NCI-H510A (cell line): ENCODE measurements at places on chromosomes 6 and 20.

DNA sequence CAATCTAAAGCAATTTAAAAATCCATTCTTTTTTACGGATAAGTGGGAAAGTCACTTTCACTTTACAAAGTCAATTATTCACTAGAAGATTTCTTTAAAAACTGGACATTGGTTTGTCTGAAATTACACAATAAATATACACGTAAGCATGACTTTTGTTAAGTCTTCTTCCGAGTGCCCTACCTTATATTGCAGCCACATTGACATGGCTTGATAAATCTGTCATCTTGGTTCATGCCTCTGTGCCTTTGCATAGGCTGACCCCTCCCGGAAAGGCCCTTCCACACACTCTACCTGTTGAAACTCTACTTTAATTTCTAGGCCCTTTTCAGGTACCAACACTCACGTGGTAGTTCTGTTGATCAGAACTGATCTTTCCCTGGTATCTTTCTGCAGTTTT is 104.1 kb downstream of the SH3BGRL2 start:
- no peak for DNase-seq

DNA sequence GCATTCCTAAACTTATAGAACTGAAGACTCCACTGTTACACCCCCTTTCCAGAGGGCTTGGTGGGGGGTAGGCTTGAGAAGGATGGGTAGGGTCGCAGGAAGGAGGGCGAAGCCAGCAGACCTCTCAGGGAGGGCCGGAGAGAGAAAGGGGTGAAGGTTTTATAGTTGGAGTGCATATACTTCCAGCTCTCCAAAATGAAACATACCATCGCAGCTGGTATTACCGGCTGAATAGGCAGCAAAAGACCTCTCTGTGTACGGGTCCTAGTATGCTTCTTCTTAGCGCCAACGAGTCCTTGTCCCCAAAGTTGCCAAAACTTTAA is 1.0 kb upstream of the VGLL2 start:
- no peak for DNase-seq

DNA sequence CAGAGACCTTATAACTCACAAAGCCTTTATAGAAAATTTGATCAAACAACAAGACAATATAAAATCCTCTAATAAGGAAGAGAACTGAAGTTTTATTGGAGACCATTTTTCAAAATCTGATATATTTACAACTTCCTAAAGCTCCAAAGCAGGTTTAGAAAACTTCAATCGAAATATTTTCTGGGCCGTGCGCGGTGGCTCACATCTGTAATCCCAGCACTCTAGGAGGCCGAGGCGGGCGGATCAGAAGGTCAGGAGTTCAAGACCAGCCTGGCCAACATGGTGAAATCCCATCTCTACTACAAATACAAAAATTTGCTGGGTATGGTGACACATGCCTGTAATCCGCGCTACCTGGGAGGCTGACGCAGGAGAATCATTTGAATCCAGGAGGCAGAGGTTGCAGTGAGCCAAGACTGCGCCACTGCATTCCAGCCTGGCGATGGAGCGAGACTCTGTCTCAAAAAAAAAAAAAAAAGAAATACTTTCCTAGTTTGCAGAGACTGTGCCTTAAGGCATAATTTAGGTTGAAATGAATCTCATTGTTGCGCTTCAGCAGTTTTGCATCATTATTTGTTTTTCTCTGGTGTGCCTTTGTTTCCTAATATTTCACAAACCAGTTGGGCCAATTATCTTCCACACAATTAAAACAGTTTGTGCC is 60.6 kb upstream of the ASIP start:
- no peak for DNase-seq

DNA sequence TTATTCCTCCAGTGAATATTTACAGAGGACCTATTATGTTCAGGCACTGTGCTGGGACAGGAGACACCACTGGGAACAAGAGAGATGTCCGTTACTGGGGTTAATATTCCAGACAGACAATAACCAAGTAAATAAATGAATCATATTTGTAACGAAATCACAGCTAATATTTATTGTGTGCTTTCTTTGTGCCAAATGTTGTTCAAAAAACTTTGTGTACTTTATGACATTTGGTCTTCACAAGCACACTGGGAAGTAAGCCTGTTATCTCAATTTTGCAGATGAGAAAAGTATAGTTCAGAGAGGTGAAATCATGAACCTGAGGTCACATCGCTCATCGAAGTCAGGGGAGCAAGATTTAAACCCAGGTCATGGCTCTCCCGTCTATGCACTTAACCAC is 36.5 kb upstream of the PREX1 start:
- DNase-seq = no peak

GRCh38 chr6:52975580-52975979 is 19.5 kb downstream of the GSTA4 start:
- no peak for DNase-seq

- DNase-seq = no peak
Observed at GRCh38 chr20:51500311-51500710, 42.2 kb downstream of the NFATC2 start.

- no peak for DNase-seq
Observed at GRCh38 chr6:20540683-20541082, 6.4 kb downstream of the CDKAL1 start.

DNA sequence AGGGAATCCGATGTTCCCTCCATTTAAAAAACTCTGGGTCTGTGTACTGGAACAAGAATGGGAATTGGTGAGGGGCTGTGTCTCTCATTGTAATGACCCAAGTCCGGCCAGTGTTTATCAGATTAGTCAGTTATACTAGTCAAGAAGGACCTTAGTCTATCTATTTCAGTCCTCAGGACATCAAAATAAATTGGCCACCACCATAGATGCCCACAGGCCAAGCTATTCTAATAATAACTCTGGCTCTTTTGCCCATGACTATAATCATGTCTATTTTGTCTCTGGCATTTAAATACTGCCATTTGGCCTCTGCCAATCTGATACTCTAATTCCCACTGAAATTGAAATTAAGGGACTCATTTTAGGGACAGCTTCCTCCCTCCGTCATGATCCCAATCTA is 37.8 kb downstream of the ELOVL4 start:
- DNase-seq = no peak

GRCh38 chr20:64077541-64077875 is 1.8 kb downstream of the RGS19 start:
- DNase-seq = no peak

- no peak for DNase-seq
Observed at GRCh38 chr6:25196464-25196863, 82.7 kb upstream of the CARMIL1 start.

- no peak for DNase-seq
Observed at GRCh38 chr6:55633471-55633870, 54.5 kb upstream of the HMGCLL1 start.

DNA sequence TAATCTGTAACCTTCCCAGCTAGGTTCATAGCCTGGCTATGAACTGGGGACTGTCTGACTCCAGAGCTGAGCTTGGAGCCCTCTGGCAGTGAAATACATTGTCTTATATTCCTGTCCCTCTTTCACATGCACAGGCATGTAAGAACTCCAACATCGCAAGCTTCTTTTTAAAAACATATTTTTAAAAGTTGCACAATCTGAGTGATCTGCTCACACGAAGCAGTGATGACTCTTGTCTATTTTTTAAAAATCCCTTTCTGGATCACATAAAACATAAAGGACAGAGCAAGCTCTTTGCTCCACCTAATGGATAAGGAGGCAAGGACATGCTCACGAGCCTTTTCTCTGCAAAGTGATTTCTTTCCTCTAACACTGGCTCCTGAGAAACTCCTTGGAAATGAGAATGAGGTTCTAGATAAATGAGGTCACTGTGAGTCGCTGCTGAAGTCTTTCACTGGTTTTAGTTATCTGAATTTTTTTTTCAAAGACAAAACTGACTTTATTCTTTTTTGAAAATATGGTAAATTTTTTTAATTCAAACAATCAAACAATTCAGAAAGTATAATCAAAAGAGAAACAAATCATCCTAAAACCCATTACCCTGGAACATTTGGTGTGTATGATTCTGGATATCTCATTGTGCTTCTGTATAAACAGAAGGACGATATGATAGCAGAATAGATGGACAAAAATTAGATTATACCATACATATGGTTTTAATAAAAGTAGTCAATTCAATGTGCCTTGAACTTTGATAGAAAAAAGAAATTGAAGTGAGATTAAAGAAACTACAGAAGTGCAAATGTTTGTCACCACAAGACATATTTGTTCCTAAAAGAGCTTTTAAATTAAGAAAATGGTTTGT is 30.8 kb downstream of the IL20RA start:
- no peak for DNase-seq

DNA sequence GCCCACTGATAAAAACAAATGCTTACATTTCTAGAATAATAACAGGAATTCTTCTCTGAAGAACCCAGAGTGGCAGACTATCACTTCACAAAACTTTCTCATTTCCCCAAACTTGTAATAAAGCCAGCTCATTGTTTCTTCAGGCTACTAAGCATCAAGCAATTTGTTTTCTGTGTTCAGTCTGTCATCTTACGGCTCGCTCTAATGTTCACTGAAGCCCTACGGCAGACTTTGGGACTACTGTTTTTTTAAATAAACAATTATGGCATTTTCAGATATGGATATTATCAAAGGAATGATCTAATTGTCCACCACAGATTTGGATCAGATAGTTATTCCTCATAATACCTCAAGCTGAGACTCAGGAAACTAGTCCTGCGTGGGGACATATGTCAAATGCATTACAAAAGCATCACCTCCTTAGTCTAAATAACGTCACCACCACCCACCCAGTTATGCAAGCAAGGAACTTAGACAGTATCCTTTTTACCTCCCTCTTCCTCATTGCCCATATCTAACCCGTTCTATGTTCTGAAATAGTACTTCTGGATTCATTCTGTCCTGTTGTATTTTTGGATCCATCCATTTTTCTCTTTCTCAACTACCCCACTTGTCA is 415.1 kb downstream of the PLCB1 start:
- DNase-seq = no peak

- no peak for DNase-seq
Observed at GRCh38 chr6:114286211-114286610, 56.6 kb downstream of the HS3ST5 start.

DNA sequence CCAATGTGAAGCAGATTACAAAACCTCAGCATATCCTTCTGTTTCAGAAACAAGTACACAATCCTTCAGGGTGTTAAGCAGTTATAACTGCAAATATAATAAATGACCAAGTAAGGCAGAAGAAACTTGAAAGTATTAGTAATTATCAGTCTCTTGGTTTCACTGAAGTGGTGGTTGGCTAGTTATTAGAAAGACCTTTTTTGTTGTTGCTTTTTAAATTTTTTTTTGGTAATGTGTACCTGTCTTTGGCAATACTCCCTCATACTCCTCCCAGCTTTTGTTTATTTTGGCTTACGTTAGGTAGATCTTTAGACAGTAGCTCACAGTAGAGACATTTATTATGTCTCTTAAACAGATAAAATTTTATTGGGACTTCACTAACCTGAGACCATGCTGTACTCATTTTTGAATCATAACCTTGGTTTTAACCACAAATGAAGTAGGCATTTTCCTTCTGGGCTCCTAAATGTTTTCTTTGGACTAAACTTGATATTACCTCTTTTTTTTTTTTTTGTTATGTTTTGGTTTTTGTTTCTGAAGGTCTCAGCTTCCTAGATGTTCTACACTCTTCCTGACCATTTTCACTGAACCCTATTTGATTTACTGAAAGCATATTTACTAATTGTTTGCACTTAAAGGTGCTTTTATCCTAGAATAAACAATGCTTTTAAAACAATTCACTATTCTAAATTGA is 6.4 kb downstream of the CD2AP start:
- no peak for DNase-seq

- DNase-seq = no peak
Observed at GRCh38 chr20:51470907-51471411, 71.6 kb downstream of the NFATC2 start.

DNA sequence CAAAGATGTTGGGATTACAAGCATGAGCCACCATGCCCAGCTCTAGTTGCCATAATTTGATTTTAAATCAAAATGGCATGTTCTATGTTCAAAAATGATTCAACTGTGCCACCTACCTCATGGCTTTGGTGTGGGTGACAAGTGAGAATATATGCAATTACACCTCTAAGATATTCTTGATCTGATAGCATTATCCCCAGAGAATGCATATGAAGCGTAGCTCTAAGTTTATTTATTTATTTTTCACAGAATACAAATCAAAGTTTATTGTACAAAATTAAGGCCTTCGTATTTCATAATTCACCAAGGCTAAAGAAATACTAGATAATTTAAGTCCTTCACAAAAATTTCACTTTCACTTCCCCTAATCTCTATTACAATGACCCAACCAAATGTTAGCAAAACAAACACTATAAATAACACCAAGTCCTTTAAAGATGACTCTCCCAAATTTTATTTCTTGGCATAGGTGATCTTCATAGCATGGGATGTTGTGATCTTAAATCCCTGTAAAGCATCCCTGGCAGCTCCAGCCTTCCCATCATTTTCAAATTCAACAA is 205.9 kb upstream of the TAB2 start:
- DNase-seq = no peak
